ENCODE measurements at places on chromosomes 1 and 21.

DNA sequence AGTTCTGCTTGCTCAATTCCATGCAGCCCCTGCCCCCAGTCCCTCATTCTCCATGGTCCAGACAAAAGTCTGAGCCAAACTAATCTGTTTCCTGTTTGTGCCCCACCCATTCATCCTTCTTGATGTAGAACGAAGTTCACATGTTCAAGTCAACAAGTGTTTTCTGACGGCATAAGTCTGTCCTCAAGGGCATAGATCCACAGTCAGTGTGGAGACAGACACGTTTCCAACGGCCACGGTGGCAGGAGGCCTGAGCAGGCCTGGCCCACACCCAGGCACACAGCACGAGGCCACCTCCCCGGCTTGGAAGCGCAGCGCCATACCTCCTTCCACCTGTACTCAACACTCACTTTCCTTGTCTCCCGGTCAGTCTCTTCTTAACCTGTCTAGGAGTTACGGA, 16.1 kb downstream of the ADORA1 start:
- no peak for DNase-seq

GRCh38 chr1:23576338-23577055, 17.2 kb upstream of the ID3 start:
- DNase-seq = no peak

DNA sequence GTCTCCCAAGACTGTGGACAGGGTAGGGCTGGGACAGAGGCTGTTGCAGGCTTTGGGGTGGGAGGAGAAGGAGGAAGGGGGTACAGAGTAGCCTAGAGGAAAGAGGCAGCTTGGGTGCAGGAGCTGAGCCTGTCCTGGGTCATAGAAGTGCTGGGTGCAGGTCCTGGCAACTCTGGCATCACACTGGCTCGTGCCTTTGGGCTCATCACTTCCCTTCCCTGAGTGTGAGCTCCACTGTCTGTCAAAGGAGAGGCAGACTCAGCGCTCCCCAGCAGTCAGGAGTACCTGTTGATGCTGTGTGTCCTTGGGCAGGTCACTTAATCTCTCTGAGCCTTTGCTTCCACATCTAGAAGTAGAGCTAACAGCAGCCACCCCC, 157.1 kb downstream of the PTPRU start:
- no peak for DNase-seq

DNA sequence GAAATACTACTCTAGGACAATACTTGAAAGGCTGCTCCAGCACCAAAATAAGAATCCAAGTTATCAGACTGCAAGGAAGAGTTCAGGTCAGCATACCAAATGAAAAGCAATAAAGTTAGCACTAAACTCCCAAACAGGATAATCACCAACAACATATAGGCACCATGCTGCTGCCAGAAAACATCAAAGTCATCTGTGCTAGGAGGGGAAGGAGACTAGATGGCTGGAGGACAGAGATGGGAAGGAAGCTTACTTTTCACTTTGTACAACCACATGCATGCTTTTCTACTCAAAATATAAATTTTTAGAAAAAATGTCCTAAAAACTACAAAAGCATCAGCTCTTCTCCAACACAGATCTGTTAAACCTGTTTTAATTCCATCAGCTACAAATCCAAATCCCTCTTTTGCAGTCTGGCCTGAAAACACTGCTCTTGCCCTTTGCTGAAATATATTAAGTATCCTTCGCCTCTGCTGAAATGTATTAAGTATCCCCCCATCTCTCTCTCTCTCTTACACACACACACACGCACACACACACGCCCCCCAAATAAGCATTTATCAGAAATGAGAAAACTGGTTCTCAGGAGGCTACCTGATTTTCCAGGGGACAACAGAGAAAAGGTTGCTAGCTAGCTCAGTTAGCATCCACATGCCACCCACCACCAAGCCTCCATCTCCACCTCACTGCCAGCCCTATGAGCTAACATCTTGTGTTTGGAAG, 1.5 kb downstream of the GATAD2B start:
- DNase-seq = peak; percentile 4

GRCh38 chr1:220235462-220235861, 36.8 kb downstream of the RAB3GAP2 start:
- DNase-seq = no peak

- DNase-seq = no peak
Measured at GRCh38 chr1:17570228-17570627, 30.7 kb downstream of the ARHGEF10L start.

GRCh38 chr1:201591348-201591747, 52.4 kb downstream of the NAV1 start:
- no peak for DNase-seq

DNA sequence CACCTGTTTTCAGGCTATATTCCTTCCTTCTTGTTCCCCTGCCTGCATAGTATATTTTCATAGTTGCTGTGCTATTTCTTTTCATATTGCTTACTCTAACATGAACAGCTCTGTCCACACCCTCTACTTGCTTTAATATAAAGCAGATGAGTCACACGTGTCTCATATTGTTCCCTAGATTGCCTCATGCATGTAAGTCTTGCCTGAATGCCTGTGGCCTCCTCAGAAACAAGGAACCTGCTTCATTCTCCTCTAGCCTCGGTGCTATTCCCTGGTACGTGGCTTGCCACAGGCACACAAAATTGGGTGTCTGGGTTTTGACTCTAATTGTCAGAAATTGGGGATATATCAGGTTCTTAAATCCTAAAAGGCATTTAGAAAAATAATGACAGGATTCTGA, 16.5 kb upstream of the PKP1 start:
- DNase-seq = no peak

- peak; percentile 75 for DNase-seq
Measured at GRCh38 chr1:923131-923990, at the start of gene SAMD11. Gene SAMD11 (plus strand): TSS chr1:923923. CDS start chr1:924432, 509 bp downstream.

DNA sequence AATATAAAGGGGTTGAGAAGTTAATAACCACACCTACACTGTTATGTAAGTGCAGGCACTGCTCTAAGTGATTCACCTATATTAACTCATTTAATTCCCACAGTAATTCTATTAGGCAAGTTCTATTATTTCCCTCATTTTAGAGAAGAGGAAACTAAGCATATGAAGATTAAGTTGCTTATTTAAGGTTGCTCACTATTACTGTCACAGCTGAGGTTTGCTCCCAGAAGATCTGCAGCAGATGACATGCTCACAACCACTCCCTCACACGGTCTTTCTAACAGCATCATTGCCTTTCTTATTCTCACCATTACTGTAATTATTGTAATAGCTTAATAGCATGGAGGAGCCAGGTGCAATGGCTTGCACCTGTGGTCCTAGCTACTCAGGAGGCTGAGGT, 196.4 kb upstream of the GREM2 start:
- DNase-seq = no peak

GRCh38 chr1:41758500-41758899, 160.2 kb downstream of the HIVEP3 start:
- no peak for DNase-seq

GRCh38 chr1:164805399-164805798, 246.4 kb downstream of the PBX1 start:
- no peak for DNase-seq

DNA sequence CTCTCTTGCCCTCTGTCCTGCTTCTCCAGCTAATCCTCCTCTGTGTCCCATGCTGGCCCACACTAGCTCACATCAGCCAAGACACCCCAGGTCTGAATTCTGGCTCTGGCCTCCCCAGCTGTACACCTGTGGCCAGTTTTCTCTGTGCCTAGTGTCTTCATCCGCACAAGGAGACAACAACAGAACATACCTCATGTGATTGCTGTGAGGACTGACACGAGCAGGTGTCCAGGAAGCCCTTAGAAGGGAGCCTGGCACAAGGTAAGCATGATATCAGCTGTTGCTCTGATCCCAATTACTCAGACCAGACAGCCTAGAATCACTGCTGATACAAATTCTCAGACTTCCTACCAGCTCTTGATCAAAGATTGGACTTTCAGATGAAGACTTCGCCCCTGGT, 71.2 kb upstream of the GJB5 start:
- no peak for DNase-seq

DNA sequence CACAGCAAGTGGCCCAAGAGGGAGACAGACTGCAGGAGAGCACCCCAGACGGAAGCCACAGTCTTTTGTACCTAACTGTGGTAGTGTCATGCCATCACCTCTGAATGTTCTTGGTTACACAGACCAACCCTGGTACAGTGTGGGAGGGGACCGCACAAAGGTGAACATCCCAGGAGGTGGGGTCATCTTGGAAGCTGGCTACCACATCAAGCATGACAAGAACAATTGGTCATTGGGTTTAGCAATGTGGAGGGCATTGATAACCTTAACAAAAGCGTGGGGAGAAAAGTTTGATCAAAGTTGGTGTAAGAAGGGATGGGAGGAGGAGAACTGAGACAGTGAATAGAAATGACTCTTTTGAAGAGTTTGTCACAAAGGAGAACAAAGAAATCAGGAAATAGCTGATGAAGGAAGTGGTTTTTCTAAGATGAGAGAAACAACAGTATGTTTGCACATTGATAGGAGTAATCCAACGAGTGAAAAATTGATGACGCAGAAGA, 87.1 kb upstream of the CACNA1E start:
- peak; percentile 64 for DNase-seq

GRCh38 chr1:73626326-73626725, 571.6 kb downstream of the LRRIQ3 start:
- DNase-seq = no peak
